ENCODE measurements at places on chromosomes 4 and X.

GRCh38 chr4:3307060-3307459, 14.2 kb downstream of the RGS12 start:
- no peak for DNase-seq

- no peak for DNase-seq
These were observed 42.1 kb downstream of the TRIM61 start for GRCh38 chr4:164935363-164935762.

DNA sequence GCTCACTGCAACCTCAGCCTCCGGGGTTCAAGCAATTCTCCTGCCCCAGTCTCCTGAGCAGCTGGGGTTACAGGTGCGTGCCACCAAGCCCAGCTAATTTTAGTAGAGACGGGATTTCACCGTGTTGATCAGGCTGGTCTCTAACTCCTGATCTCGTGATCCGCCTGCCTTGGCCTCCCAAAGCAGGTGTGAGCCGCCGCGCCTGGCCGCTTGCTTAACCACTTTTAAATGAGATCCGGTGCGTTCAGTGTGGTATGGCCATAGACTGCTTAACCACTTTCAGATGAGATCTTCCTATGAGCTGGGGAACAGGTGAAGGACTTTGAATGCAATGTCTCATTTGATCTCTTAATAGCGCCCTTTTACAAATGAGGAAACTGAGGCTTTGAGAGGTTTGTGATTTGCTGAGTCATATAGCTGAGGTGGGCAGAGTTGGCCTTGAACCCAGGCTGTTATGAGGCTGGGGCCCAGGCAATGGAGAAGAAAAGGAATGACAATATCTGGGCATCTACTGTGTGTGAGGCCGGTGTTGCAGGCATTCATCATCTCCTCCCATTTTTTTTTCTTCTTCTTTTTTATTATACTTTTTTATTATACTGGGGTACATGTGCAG, 41.9 kb upstream of the NSG1 start:
- DNase-seq = no peak

DNA sequence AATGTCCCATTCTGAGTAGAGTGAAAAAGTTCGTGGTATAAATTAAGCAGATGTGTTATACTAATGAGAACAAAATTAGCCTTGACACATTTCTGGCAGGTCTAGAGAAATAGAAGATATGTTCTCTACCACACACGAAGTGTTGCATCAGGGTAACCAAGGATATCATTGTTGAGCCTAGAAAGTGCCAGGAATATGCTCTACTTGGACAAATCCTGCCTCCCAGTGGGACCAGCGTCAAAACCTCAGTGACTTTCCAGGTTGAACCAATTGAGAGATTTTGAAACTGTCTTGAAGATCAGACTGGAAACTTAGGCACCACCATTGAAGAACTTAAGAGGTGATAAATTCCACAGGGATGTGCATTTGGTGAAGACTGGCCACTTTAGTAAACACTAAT, 115.9 kb downstream of the HPGD start:
- DNase-seq = no peak

- peak; percentile 9 for DNase-seq
These were observed 10.1 kb downstream of the PSAPL1 start for GRCh38 chr4:7424553-7425111.

- DNase-seq = peak; percentile 46
These were observed at the start of gene SNCA for GRCh38 chr4:89836897-89837384. Gene SNCA (minus strand): TSS chr4:89837161. CDS start chr4:89835667, 1,494 bp downstream.

Data from activated CD4-positive, alpha-beta memory T cell treated with anti-CD3 and anti-CD28 coated beads, Interleukin-2, amount 10 ng/mL, durations not matched to agents 7 days and 5 days (primary cell).